ENCODE measurements at places on chromosomes 6 and 20.

DNA sequence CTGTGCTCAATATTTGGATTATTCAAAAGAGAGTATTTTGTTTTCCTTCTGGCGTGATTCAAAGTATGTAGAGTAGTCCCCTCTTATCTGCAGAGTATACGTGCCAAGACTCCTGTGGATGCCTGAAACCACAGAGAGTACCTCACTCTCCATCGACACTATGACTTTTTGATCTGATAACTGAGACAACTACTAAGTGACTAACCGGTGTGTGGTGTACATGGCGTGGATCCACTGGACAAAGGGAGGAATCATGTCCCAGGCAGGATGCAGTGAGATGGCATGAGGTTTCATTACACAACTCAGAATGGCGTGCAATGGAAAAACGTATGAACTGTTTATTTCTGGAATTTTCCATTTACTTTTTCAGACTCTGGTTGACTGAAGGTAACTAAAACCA, 112.2 kb upstream of the PDE7B start:
- DNase-seq: peak; percentile 11

DNA sequence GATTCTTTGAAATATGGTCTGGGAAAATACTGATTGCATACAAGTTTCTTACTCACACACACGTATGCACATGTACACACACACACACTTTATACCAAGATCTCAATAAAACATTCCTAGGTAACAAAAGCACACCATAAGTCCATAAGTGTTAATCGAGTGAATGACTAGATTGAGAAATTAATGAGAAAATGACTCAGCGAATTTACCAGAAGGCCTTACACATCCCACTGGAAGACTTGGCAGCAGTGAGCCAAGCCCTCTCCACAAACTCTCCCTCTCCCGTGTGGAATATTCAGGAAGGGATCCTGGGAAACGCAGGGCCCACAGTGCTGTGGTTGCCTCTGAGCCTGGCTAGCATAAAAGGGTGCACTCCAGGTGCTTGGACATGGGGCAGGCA, 227.2 kb downstream of the LY86 start:
- DNase-seq: no peak

DNA sequence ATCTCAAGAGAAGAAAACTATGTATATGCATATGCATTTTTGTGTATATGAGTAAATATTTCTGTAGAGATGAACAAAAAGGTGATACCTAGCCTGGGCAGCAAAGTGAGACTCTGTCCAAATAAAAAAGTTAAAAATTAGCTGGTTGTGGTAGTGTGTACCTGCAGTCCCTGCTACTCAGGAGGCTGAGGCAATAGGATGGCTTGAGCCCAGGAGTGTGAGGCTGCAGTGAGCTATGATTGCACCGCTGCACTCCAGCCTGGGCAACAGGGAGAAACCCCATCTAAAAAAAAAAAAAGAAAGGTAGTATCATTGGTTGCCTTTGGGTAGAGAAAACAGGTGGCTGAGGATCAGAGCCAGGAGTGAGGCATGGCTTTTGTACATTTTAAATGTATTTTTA, 50.9 kb downstream of the KLHL31 start:
- no peak for DNase-seq

DNA sequence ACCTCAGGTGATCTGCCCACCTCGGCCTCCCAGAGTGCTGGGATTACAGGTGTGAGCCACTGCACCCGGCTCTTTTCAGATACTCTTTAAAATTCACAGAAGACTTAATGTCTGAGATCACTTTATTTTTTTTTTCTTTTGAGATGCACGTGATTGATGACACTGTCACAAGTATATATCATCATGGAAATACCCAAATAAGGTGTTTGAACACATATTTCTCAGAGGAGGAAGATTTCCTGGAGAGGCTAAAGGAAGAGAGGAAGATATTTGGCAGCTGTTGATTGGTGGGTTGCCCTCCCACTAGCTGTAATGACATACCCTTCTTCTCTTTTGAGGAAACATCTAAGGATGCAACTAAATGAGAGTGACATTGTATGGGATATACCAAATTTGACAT, 225.9 kb upstream of the CITED2 start:
- DNase-seq: no peak

DNA sequence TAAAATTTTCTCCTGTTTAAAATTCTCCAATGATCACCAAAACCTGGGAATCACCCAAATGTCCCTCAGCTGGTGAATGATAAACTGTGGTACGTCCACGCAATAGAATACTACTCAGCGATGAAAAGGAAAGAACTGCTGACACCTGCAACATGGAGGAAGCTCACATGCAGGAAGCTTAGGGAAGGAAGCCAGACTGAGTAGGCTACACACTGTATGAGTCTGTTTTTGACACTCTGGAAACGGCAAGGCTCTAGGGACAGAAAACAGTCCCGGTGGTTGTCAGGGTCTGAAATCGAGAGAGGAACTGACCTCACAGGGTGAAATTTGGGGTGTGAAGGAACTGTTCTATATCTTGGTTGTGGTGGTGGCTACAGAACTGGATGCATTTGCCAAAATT, 25.2 kb upstream of the TLDC2 start:
- no peak for DNase-seq

DNA sequence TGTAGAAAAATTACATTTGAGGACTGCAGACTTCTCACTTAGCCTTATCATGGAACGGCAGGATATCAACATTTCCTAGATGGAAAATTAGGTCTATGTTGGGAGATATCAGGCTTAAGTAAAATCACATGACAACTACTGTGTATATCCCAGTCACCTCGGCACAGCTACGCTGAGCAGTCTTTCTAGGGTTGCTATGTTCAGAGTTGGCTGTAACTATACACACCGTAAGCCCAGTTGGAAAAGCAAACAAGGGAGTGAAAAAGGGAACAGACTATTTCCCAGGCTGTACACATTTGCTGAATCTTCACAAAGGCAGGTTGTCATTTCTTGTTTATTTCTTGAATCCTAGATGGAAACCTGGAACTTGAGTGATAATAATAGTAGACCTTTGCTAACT, 80.7 kb upstream of the PTPRK start:
- no peak for DNase-seq

DNA sequence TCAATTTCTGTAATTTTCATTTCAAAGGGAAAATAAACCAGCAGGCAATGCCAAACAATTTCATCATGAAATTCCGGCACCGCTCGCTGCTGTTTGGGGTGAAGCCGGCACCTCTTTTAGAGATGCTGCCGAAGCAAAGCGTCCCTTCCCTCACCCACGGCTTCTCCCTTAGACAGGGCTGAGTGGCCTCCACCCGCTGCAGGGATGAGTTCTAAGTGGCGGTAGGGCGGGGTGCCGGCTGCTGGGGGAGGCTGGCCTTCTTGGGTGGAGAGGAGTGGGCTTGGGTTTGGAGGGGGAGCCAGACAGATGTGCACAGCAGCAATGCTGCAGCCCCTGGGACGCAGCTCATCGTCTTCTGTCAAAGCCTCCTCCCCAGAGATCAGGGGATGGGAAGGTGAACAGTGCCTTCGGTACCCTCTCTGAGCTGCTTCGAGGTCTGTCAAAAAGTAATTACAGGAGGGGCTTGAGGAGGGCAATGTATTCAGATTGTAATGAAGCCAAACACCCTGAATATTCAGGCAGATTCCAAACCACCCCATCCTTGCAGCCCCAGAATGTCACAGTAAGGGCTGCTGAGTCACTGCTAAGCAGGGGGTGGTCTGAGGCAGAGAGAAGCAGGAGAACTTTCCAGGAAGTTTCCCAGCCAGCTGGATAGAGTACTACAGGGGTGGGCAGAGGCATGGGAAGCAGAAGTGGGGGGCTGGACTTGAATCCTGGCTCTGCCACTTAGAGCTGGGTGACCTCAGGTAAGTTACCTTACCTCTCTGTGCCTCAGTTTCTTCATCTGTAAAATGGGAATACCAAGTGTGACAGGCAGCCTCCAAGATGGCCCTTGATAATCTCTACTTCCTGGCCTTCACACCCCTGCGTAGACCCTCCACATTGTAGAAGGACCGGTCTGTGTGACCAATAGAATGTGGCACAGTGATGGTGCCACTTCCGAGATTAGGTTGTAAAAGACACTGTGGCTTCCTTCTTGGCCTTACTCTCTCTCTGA, 96.6 kb downstream of the SULF2 start:
- no peak for DNase-seq

GRCh38 chr6:129818251-129818650, 42.9 kb downstream of the TMEM244 start:
- DNase-seq: no peak

GRCh38 chr6:37150314-37150713, 19.6 kb upstream of the PIM1 start:
- no peak for DNase-seq

- DNase-seq: peak; percentile 35
These were observed 102.1 kb downstream of the ATG5 start for GRCh38 chr6:106223300-106223930.

GRCh38 chr6:81969814-81970213, 217.3 kb upstream of the TENT5A start:
- no peak for DNase-seq

DNA sequence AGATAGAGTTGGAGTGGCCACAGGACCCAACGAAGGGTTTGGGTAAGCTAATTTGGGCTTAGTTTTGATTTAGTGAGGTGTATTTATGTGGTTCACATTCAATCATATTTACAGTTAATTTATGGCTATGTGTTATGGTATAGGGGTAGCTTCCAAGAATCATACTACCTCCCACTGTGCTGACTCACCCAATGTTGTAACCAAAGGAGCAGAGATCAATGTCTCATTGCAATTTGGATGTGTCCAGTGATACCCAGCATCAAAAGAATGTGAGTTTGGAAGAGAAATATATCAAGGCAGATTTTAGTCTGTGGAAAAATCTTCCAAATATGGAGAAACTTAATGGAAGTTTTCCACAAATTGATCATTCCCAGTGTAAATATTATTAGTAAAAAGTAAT, 25.3 kb upstream of the SMIM8 start:
- DNase-seq: no peak

DNA sequence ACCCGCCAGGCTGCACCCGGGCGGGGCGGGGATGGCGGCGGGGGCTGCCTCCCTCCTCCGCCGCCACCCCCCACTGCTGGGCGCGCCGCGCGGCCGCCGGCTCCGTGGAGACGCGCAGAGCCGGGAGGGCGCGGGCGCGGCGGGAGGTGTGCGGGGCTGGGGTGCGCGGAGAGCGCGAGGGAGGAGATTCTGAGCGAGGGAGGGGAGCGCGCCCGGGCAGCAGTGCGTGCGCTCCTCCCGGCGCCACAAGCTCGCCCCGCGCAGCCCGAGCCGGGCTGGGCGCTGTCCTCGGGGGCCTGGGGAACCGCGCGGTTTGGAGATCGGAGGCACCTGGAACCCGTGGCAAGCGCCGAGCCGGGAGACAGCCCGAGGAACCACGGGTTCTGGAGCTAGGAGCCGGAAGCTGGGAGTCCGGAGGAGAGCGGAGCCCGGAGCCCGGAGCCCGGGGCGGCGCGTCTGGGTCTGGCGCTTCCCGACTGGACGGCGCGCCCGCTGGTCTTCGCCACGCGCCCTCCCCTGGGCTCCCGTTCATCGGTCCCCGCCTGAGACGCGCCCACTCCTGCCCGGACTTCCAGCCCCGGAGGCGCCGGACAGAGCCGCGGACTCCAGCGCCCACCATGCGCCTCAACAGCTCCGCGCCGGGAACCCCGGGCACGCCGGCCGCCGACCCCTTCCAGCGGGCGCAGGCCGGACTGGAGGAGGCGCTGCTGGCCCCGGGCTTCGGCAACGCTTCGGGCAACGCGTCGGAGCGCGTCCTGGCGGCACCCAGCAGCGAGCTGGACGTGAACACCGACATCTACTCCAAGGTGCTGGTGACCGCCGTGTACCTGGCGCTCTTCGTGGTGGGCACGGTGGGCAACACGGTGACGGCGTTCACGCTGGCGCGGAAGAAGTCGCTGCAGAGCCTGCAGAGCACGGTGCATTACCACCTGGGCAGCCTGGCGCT, at the start of gene NTSR1:
Gene NTSR1, plus strand, starts transcription at position 246 of the 946 bp plus-strand sequence. Its CDS starts 372 bp downstream, at position 618.
- no peak for DNase-seq

DNA sequence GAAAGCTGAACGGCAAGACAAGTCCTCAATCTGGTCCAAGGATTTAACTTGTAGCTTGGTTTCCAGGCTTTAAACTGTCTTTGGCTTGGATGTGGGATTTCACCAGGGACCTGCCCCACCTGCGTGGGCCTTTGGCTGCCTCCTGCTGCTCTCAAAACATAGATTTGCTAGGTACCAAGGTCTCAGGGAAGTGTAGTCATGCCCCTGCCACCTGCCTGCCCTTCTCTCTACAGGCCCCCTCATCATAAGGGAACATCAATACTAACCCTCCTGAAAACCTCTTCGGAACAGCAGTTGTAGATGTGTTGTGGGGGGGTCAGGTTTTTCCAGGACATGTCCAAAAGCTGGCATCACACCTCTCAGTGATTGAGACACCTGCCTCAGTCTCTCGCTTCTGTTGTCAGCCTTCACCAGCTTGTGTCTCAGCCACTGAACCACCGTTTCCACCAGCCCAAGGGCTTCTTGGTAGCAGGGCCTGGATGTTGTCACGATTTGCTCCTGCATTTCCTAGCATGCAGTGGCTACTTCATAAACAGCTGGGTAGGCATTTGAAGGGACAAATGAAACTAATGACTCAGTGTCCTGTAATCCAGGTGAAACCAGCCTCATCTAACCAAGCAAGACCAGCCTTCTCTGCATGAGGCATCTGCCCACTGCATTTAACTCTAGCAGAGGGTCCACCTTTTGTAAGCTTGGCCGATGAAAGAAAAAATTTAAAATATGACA, 141.6 kb upstream of the THBS2 start:
- DNase-seq: no peak

GRCh38 chr6:32187009-32187709, 2.8 kb downstream of the PBX2 start:
- no peak for DNase-seq

DNA sequence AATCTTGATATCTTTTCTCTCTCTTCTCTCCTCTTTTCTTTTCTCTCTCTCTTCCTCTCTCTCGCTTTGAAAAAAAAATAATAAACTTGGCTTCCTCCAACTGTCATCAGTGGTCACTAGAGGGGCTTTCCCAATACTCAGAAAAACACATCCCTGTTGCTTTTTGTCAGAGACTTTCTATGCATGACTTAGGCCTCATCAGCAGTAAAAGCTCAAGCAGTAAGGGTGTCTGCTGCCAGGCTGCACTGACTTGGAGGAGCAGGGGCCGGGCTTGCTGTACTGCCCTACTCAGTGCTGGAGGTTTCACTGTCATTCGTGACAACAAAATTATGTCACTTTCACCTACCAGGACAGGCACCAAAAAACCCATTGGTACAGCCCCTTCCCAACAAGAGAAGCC, 272.0 kb downstream of the ADGB start:
- no peak for DNase-seq

- no peak for DNase-seq
These were observed 24.3 kb upstream of the TAB2 start for GRCh38 chr6:149293244-149293643.

GRCh38 chr6:39681674-39682121, 43.5 kb downstream of the KIF6 start:
- DNase-seq: no peak
